Peyer's patch (tissue), 4 donors: ENCODE measurements at places on chromosomes 16 and 17. TPM values are rescaled to one million over a fixed set of nuclear protein-coding genes. Genes with fewer than 3 reads are reported as not detected.

The RPS2 gene
- total RNA-seq, result 1,563 TPM

The HSPB9 gene
- not detected for total RNA-seq

The SALL1 gene
- 1.7 TPM for total RNA-seq

The GRB7 gene
- 32.6 TPM for total RNA-seq

The BCL6B gene
- total RNA-seq, result 0.57 TPM

DNA sequence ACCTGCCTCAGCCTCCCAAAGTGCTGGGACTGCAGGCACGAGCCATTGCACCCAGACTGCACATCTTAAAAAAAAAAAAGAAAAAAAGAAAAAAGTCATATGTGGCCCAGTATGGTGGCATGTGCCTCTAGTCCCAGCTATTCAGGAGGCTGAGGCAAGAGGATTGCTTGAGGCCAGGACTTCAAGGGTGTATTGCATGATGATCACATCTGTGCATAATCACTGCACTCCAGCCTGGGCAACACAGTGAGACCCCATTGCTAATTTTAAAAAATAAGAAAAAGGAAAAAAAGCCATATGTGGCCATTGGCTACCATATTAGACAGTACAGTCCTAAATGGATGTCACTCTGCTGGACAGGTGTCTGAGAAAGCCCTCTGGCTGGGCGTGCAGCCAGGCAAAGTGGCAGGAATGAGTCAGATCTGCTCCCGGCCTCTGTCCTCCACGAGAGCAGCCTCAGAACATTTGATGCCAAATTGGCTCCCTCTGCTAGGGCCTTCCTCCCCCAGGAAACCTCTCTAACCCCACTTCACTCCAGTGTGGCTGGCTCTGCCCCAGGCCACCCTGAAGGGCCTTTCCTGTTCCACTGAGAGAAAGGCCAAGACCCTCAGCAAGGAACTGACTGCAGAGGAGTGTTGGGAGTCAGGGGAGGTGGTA, 14.7 kb downstream of the CA7 start:
- no peak for DNase-seq

GRCh38 chr16:26744430-26744829, 322.3 kb upstream of the C16orf82 start:
- DNase-seq, result no peak

- DNase-seq, result no peak
These were observed 13.9 kb upstream of the HES7 start for GRCh38 chr17:8137645-8138373.

GRCh38 chr17:9356488-9356911, 219.1 kb downstream of the STX8 start:
- DNase-seq, result no peak

- no peak for DNase-seq
These were observed 111.7 kb upstream of the COX10 start for GRCh38 chr17:13957636-13958035.

DNA sequence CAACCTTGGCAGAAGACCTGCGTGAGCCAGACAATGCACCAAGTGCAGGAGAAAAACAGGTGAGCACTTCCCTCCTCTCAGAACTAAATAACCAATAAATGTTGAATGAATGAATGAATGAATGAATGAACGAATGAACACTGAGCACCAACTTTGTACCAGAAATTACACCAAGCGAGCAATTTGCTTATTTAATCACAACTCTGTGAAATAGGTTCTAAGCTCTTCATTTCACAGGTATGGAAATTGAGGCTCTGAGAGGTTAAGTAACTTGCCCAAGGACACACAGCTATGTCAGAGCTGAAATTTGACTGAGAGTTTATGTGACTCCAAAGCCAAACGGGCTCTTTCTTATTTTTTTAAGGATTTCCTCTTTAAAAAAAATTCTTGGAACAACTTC, 38.0 kb downstream of the TMEM132E start:
- no peak for DNase-seq

DNA sequence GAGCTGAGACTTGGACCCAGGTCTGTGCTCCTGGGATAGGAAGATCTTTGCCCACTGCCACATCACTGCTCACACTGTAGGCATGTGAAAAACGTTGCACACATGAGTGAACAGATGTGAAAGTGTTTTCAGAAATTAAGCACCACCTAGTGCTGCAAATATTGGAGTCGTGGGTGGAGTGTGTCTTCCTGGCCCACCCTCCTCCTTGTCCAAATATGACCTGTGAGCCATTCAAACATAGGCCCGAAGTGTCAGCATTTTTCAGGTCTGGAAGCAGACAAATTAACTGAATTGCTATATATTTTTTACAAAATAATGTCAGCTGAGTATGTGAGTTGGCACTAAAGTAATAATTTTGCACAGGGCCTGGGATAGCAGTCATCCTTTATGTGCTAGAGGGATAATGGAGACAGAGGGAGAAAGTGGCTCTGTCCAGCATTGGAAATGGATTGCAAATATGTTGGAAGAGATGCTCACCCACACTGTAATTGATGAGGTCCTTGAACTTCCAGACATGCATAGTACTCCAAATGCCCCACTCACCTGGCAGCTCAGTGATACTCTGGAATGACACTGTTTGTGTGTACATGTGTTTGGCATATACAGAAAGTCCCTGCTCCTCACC, 58.7 kb downstream of the ACSM1 start:
- no peak for DNase-seq

DNA sequence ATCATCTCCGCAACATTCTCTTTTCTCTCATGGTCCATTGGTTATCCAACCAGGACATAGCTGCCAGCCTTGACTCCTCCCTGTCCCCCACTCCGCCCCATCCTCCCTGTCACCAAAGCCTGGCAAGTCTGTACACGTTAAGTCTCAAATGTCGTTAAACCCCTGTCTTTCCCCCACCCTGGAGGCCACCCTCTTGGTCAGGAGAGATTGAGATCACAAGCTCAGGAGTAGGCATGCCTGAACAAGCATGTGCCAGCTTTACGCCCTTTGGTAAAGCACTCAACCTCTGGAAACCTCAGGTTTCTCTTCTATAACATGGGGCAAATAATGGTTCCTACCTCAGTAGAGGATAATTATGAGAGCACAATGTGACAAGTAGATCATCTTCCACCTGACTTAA, 38.1 kb upstream of the CCL1 start:
- DNase-seq, result no peak

DNA sequence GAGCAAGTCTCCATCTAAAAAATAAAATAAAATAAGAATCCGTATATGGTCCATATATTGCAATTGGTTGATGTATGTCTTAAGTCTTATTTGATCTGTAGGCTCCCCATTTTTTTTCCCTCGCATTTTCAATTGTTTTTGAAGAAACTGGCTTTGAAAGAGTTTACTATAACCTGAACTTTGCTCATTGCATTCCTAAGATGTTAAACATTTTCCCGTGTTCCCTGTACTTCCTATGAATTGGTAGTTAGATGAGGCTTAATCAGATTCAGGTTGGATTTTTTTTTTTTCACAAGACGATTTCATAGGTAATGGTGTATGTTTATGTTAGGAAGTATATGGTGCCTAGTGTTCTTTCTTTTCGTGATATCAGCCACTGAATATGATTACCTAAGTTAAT, 3.3 kb downstream of the LRRC36 start:
- DNase-seq, result no peak

GRCh38 chr17:57471868-57472368, 215.6 kb downstream of the MSI2 start:
- no peak for DNase-seq

DNA sequence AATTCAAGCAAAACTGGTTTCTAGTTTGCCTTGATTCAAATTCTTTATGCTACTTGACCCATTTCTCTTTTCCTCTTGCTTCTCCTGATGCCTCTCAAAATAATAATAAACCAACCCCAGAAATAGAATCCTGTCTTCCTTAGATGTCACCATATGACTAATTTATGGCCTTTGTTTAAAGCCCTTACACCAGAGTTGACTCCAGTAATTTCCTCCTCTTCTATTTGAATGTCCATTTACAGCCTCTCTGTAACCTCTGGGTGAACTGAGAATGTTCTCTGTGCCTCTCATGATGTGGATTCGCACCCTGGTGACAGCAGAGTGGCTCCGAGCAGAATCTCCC, 31.5 kb downstream of the ZFHX3 start:
- DNase-seq, result no peak

DNA sequence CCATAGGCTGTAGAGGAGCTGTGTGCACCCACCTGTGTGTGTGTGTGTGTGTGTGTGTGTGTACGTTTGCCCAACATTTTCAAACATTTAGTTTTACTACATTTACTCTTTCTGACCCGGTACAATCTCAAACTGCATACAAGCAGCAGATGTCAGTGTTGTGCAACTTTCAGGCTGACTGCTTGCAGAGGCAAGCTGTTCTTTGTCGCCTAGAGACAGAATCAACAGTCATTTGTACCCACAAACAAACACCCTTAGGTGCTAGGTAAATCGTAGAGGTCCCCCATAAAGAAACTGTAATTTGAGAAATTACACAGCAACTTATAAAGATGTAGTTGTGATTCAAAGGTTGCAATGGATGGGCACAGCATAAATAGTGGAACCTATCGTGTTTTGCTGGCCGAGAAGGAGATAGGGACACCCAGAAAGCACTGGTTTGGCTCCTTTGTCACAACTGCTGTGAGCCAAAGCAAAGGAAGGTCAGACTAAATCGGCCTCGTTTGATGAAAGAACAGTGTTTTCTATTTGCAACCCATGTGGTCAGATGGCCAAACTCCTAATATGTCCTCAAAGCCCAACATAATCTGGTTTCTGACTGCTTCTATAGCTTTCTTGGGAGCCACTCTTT, 478.4 kb downstream of the TOX3 start:
- DNase-seq, result no peak

DNA sequence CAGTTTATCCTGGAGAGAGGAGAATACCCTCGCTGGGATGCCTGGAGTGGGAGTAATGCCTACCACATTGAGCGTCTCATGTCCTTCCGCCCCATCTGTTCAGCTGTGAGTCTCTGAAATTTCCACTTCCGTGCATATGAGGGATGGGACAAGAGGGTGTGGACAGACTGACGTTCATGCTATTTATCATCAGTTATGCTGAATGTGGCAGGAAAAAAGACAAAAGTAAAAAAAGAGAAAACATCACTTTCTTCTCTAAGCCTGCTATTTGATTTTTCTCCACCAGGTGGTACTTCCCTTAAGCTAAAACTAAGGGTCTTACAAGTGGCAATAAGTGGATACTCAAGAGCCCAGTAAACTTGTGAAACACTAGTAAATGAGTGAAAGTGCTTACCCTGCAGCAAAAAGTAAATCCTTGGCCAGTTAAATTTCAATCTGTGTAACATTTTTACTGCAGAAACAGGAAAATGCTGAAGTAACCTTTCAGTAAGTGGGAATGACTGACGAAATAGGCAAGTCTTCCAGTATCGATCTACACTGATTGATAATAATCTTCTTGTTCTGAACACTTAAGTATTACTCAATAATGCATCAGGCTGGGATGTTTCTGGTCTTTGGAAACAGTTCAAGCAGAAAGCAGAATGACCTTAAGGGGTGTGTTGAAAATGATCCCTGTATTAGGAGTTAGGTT, 5.6 kb downstream of the CRYBA1 start:
- no peak for DNase-seq

DNA sequence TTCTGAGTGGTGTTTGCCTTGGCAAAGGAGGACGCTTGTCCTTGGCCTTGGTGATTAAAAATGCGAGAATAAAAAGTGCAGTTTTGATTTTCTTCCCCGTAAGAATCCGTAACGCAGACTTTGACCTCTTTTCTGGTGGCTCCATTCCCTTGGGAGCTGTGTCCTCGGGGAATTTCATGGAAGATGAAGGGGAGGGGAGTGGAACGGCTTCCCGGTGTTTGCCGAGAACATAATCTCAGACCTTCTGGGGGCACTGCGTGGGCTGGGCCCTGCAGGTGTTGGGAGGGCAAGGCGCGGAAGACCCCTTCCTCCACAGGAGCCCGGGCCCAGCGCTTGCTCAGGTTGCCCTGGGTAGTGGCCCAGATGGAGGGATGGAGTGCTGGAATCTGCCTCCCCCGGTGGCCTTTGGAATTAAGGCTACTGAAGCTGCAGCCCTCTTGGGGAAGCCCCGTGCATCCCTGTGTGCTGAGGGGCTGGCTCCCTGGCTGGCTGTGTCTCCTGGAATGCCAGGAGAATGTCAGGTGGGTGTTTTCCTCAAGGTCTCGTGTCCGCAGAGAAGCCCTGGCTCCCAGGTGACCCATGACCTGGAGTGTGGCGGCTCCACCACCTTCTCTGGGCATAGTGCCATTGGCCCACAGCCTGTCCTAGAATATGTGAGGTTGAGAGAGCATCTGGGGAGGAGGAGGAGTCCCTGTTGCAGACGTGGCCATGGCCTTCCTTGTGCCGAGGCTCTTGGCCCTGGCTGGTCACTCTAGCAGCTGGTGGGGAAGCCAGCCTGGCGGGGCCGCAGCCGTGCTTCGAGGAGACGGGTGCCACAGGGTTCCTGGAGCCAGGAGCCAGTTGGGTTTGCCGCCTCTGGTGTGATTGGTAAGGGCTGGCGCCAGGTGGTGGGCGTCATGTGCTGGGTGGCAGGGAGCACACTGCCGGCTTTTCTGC, 3.1 kb downstream of the BAIAP2 start:
- no peak for DNase-seq

DNA sequence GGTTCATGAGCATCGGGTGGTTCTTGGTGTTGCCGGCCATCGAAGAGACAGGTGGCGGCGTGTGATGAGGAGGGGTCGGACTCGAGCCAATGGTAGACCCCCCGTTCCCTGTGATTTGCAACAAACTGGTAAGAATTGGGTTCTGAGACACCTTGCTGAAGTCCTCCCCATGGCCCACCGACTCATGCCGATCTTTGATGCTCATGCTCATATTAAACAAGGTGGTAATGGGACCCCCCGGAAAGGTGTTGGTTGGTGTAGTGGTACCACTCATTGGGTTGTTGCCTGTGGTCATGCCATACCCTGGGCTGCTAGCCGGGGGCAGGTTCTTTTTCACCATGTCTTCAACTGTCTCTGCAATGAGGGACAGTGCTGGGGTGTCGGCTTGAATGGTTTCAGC, 8.9 kb upstream of the FBXL20 start:
- DNase-seq, result no peak

DNA sequence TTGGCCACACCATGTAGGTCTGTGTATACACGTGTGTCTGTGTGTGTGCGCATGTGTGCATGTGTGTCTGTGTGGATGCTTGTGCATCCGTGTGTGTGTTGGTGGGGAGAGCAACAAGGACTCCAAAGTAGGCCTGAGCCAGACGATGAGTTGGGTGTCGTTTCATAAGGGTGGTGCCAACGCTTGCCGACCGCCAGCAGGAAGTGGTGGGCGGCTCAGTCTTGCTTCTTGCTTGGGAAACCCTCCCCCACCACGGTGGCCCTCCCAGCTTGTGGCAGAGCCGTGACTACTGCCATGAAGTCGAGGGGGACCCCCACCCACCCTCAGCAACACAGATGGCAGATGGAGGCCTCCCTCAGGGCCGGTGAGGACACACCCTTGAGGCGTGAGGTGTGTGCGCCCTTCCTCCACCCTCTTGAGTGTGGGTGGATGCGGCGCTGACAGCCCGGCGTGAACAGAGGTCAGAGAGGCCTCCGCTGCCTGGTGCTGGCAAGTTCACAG, 17.5 kb downstream of the SBK1 start:
- DNase-seq, result peak; percentile 66

GRCh38 chr17:28529013-28529400, 22.9 kb downstream of the FOXN1 start:
- DNase-seq, result no peak

- DNase-seq, result no peak
These were observed 42.2 kb downstream of the SOCS1 start for GRCh38 chr16:11213799-11214198.

- DNase-seq, result no peak
These were observed 274.0 kb downstream of the PARN start for GRCh38 chr16:14356064-14356463.

- no peak for DNase-seq
These were observed 16.5 kb upstream of the SLC38A8 start for GRCh38 chr16:84059111-84059510.
